ENCODE measurements at places on chromosomes 3 and 15.

DNA sequence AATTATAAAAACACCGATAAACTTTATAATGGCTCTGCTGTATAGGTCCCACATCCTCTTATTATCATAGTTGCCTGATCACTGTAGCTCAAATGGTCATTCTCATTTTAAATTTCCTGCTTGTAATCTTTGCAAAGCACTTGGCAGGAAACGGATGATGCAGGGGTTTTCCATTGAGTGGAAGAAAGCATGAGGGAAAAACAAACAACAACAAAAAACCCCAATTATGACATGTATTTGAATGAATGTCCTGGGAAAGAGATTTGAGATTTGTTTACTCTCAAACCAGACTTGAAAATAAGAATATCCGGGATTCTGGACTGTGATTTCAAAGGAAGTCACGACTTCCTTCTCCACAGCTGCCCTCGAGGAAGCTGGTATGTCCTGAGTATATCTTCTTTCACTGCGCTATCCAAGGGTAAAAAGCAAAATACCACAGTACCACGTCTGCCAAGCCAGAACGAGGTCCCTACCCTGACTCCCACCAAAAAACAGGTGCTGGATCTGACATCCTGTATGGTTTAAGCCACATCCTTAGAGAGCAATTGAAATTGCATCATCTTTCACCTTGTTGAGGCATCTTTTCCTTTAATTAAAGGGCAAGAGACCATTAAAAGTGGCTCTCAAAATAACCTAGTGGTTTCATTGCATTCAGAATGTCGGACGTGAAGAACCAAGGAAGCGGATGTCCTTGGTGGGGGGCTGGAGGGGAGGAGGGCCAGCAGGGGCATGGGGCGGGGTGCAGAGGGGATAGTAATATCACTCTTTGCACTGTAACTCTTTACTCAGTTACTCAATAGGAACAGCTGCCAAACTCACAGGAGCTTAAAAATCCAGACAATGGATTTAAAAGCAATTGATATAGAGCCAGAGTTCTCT is 13.5 kb upstream of the TIPIN start:
- DNase-seq, result no peak

DNA sequence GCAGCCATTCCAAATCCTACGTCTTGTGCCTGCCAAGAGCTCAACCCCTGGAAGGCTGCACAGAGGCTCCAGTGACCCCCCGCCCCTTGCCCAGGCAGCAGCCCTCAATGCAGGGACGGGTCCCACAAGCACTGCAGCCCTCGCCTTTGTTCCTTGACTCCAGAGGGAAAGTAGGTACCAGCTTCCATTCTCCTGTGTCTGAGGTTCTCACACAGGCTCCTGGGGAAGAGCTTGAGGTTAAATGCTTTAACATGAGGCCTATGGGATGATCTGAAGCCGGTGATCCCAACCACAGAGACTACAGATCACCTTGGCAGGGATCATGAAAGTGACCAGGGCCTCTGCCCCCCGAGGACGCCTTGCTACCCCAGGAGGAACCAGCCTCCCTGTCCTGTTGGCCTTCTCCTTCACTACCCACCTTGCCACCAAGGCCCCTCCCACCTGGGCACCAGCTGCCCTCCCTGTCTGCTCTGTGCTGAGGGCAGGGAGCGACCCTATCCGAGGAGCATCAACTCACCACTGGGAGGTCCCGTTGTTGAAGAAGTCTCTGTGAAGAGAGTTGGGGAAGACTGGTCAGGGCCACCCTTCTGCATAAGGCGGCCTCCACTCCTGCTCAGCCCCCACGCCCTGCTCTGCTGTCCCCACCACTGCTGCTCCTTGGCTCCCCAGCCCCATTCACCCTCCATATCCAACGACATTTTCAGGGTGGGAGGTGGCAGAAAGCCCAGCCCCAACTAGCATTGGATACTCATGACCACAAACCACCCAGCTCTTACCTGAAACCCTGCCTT is 95.3 kb downstream of the SEC22A start:
- DNase-seq, result no peak

DNA sequence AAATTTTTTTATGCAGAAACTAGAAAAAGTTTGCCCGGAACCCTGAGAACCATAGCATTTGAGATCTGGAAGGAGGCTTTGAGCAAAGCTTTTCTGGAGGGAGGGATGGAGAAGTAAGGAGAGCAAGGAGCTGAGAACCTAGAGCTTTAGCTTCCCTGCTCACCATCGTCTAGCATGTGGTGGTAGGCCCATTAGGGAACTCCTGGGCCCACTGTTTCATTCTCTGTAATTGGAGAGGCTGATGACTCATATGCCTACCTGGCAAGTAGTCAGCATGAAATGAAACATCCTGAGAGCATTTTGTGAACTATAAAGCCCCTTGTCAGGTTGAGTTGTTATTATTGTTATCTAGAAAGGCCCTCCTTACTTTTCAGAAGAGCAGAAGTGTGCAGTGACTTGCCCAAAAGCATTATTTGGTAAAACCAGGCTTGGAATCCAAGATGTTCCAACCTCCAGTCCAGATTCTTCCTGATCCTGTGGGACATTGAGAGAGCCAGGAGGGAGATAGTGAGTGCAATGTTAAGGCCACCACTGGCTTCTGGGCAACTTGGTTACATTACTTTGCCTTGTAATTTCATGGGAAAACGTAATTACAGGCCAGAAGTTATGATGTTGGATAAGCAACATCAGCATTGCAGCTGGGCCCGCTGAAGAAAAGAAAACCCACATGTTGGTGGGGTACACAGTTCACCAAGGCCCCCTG is 104.5 kb upstream of the BFSP2 start:
- no peak for DNase-seq

DNA sequence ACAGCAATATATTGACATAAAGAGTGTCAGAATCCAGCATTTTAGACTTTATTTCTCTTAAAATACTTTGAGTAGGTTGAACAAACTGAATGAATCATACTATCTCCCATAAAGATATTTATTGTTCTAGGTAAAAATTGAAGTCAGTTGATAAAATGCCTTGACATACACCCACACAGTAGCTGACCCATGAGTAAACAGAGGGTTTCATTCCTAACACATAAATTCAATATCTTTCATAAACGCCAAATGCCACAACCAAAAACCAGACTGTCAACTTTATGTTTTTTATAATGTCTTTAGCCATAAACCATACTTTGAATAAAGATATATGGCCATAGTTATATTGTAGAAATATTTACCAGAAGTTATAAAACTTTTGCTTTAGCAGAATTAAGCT is 742.4 kb downstream of the NAALADL2 start:
- DNase-seq, result no peak

DNA sequence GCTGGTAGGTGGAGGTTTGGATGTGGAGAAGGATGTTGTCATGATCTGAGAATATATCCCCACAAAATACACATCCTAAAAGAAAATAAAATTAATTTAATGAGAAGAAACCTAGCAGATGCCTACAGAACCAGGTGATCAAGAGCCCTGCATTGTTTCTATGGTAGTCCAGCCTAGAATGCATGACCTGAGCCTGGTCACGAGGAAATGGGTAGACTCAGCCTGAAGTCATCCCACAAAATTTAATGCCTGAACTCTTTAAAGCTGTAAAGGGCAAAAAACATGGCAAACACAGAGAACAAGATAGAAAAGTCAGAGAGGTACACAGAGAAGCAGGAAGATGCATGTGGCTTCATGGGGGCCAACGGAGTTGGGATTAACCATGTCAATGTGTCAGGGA is 36.0 kb downstream of the LDHAL6B start:
- no peak for DNase-seq

DNA sequence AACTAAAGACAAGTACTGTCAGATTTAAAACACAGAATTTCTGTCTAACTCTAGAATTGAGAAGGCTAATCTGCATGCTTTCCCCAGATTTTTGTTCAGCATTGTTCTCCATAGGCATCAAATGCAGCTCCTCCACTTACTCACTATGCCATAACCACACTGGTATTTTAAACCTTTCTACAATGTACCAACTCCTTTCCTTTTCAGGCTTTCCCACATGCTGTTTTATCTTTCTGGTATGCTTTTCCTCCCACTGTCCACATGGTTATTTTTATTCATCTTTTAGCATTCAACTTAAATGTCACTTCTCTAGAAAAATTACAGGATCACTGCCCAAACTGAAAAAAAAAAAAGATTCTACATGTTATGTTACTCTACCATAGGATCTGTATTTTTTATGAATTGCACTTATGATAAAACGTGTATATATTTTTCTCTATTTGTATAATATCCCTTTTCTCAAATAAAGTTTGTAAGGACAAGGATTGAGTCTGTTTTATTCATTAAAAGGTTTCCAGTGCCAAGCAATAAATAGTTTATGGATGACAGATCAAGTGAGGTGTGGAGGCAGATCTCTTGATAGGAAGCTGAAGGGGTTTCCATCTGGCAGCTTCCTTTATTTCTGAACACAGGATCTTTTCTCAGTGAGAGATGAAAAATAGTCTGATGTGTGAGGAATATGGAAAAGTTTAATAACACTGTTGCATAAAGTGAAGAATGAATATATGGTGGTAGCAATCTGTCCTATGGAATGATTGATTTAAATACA is 1064.5 kb downstream of the ZPLD1 start:
- DNase-seq, result no peak

DNA sequence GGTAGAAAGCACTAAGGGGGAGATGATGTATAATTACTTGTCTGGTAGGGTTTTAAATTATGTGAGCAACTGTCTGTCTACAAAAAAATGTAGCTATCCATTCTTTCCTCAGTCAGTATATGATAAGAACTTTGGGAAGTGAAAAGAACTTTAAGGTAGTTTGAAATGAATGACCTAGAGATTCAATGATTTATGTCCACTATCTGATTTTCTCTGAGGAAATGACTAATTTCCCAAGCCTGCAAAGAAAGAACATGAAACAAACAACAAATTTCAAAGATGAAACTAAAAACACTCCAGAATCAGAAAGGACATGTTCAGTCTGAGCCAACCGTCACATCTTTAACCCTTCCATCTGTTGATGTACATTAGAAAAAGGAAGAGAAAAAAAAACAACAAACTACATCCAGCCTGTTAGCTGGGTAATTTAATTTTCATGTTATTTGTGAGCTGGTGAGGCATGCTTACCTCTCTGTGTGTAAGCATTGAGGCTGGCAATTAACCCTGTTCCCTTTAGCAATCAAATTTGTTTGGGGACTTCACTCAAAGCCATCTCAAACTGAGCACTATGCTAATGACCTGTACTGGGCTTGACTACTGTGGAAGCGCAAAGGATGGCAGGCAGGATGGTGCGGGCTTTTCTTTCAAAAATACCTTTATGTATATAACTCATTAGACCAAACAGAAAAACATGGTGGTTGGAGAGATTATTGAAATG is 220.1 kb downstream of the TUSC7 start:
- DNase-seq, result no peak

GRCh38 chr3:34213478-34213877 is 415.0 kb downstream of the PDCD6IP start:
- no peak for DNase-seq

DNA sequence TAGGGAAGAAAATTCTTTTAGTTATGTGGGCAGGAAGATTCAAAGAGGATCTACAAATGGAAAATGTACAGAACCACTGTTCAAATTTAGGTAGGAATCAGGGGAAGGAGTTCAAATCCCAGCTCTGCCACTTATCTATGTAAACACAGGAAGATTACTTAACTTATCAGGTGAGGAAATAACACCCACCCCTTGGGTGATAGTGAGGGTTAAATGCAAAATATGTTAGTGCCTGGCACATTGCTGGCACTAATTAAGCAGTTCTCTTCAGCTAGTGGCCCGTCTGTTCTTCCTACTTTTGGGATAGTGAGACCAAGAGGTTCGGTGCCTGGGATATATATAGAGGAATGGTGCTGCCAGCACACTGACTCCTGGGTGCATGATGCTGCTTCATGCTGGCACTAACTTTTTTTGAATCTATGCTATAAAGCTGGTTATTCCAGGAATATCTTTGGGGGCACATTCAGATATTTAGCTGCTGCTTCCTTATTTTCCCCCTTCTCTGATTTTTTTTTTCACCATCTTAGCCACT is 83.8 kb downstream of the XRN1 start:
- no peak for DNase-seq

DNA sequence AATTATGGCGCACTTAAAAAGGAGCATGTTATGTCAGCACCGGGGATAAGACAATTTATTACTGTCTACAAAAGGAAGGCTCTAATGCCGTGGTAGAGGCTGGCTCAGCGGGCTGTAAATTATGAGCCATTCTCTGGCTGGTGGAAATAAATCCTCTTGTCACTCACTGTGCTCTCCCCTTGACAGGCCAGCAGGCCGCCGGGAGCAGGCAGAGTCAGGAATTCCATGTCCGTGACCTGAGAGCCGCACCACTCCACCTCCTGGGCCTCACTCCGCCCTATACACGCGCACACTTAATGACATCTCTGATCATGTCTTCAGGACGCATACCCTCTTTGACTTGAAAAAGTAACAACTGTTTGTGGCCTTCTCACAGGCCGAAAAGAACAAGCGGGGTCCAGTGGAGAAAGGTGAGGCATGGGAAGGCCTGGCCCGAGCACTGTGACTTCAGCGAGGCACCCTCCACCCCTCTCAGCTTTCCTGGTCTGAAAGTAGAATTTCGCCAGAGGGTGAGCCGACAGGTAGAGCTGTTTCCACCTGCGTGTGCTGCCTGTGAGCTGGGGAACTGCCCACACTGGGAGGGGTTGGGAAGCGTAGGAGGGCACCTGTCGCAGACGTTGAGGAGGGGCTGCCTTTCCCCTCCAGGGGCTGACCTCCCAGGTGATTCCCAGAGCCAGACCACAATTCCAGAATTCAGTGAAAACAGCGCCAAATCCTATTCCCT is 13.2 kb upstream of the PCSK6 start:
- no peak for DNase-seq

DNA sequence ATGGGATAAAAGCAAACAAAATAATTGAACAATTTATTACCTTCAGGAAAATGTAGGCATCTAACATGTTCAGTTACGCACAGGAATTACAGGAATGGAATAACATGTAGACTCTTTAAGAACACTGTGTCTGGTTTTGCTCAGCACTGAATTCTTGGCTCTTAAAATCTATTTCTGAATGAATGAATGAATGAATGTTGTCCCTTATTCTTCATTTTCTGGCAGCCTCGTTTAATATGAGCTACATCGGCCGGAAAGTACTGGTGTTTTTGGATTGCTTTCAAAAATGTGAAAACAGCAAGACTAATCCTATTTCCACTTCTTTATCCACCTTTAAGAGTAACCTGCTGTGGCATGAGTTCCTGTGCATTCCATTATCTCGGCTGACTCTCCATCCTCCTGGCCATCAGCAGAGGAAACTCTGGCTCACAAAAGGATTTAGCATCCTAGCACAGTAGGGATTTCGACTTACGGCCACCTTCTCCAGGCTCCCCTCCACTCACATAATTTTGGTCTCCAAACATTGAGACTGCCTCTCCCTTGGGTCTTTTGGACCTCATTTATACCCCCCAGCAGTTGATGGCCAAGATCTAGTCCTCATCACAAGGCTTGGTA is 145.3 kb downstream of the FOXP1 start:
- no peak for DNase-seq

- DNase-seq, result no peak
Measured at GRCh38 chr3:177150218-177150916, 46.9 kb downstream of the TBL1XR1 start.
